ENCODE measurements at places on chromosomes 2 and 18.
A peak's percentile ranks its signal among the peaks of the same experiment; 100 is the strongest.

GRCh38 chr2:58664523-58665151 is 423.5 kb upstream of the FANCL start:
- no peak for DNase-seq
- no peaks in the 10 kb centered on the region for H3K27me3 ChIP-seq
- no peak overlapping the region for H3K4me3 ChIP-seq
- no peak overlapping the region for H3K27ac ChIP-seq
- no peaks in the 10 kb centered on the region for H3K36me3 ChIP-seq

DNA sequence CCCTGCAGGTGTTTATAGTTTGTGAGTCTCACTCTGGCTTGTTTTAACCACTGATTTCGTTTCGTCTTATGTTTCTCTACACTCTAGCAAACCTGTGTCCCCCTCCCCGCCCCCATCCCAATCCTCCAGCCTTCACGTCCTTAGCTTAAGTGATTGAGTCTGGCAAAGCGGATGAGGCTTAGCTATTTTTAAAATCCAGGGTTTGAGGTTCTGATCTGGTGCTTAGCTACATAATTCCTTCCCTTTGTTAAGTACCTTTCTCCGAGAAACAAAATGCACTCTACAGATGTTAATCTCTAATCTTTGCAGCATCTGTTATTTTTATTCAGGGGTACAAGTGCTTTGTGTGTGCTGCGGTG is 7.8 kb downstream of the AGAP1 start:
- H3K27ac ChIP-seq = no peak overlapping the region
- H3K27me3 ChIP-seq = no peaks in the 10 kb centered on the region

DNA sequence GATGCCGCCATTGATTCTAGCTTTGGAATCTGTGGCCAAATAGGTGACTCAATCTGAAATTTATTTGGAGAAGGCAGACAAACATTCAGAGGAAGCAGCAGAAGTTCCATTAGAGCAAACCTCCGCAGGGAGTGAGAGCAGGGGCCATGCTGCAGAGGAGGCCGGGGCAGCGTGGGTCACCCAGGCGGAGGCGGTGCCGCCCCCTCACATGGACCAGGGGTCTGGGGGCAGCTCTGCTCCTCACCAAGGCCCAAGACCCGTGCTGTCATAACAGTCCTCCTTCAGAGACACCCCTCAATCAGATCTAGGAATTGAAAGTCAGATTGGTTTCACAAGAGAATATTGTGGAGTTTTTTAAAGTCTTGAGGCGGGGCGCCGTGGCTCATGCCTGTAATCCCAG is 92.4 kb downstream of the GBX2 start:
- no peak overlapping the region for H3K27ac ChIP-seq
- H3K4me1 ChIP-seq = peaks cover 7% of the 10 kb centered on the region
- DNase-seq = no peak
- H3K27me3 ChIP-seq = no peaks in the 10 kb centered on the region

DNA sequence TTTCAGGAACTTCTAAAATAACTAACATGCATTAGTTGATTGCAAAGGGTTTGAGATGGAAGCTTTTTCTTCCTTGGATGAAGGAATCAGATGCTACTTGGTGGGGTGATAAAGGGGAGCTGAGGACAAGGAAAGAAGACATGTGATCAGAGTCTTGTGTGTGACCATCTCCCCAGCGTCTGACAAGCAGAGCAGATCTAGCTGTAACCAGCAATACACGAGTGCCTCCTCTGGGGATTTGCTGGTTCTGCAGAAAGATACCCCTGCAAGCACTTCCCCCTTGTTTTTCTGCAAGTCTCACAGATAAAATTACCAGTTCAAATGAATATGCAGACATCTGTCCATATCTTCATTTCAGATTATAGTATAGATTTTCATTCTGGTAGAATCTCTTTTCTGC is 2.7 kb downstream of the CDH7 start:
- no peaks in the 10 kb centered on the region for H3K4me1 ChIP-seq
- no peak overlapping the region for H3K27ac ChIP-seq
- H3K36me3 ChIP-seq = no peaks in the 10 kb centered on the region
- H3K27me3 ChIP-seq = peaks cover 12% of the 10 kb centered on the region
- H3K4me3 ChIP-seq = no peak overlapping the region
- peak; percentile 65 for DNase-seq

DNA sequence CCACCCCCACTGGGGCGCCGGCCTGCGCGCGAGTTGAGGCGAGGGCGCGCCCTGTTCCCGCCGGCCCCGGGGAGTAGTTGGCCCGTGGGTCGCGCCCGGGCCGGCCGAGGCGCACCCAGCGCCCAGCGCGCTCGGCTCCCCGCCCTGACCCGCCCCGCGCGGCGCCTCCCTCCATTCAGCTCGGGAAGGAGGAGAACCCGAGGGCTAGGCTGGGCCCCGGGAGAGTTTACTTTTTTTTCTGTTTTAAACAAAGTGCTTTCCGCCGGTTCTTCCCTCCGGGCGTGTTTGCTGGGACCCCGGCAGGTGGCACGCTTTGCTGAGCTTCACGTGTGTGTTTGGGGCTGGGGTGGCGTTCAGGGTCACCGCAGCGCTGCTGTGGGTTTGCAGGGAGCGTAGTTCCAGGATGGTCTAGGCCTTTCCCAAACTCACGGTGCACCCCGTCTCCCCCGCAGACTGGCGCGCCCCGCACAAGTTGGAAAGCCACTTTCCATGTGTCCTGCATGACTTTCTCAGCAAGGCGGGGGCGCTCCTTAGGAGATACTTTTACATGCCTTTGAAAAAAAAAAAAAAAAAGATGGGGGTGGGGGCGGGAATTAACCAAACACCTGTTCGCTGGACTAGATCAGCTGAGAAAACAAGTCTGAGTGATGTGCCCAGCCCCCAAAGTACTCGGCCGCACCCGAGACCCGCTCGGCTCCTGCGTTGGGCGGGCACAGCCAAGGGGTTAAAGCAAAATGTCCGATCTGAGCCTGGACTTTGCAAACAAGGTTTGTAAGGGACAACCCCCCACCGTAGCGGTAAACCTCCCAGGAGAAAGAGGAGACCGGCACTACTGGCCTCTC is 825 bp downstream of the ITGA6 start:
- no peak overlapping the region for H3K27ac ChIP-seq
- H3K4me3 ChIP-seq = peak overlapping the region; percentile 73
- peak; percentile 63 for DNase-seq

Measured in H9 (cell line).